ENCODE measurements at places on chromosomes 4 and X.

GRCh38 chrX:53422861-53423306 is at the start of gene RIBC1:
RIBC1 (plus strand) TSS chrX:53422873; CDS start chrX:53426277, 3,404 bp downstream.
- no peak for DNase-seq

DNA sequence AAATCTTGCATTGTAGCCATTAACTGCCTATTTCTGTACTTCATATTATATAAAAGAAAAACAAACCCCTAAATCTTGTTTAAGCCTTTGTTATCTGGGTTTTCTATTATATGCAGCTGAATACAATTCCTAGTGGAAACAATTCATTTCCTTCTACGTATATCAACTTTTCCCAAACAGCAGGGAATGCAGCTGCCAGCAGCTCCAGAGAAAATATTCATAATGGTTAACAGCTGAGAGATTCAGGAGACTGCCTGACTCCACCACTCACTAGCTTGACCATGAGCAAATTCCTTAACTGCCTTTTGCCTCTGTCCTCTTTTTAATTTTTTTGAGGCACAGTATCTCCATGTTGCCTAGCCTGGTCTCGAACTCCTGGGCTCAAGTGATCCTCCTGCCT is 146.2 kb downstream of the SPATA18 start:
- no peak for DNase-seq

DNA sequence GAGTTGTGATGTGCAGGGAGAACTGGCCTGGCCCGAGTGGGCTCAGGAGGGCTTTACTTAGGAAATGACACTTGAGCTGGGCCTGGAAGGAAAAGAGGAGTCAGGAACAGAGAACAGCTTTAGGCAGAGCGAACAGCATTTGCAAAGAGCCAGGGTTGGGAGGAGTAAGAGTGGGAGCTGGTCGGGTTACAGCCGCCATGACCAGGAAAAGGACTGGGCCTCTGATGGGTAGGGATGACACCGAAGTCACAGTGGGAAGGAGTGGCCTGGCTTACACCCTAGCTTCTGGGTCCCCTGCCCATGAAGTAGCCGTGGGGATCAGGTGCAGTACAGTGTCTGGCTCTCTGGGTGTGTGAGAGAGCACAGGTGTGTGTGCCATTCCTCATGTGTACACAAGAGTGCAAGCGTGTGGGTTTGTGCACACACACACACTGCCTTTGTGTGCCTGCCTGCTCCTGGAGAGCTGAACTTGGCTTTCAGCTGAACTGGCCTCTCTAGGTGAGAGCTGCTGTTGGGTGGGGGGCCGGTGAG is 31.6 kb downstream of the TRMT44 start:
- no peak for DNase-seq

GRCh38 chr4:73520821-73521220 is 39.3 kb downstream of the AFM start:
- DNase-seq: no peak

- DNase-seq: no peak
Observed at GRCh38 chr4:56871371-56871866, 36.3 kb upstream of the REST start.

DNA sequence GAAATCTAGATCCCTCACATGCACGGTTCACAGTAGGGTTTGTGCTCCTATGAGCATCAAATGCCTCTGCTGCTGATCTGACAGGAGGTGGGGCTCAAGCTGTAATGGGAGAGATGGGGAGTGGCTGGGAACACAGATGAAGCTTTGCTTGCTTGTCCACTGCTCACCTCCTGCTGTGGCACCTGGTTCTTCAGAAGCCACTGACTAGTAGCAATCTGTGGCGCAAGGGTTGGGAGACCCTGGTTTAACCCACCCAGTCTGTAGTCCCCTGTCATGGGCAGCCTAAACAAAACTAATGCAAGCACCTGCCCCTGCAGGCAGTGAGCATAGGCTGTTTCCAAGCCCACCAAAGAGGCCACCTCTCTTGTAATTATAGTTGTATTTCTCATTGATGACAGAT is 116.6 kb downstream of the SHOX start:
- DNase-seq: no peak

DNA sequence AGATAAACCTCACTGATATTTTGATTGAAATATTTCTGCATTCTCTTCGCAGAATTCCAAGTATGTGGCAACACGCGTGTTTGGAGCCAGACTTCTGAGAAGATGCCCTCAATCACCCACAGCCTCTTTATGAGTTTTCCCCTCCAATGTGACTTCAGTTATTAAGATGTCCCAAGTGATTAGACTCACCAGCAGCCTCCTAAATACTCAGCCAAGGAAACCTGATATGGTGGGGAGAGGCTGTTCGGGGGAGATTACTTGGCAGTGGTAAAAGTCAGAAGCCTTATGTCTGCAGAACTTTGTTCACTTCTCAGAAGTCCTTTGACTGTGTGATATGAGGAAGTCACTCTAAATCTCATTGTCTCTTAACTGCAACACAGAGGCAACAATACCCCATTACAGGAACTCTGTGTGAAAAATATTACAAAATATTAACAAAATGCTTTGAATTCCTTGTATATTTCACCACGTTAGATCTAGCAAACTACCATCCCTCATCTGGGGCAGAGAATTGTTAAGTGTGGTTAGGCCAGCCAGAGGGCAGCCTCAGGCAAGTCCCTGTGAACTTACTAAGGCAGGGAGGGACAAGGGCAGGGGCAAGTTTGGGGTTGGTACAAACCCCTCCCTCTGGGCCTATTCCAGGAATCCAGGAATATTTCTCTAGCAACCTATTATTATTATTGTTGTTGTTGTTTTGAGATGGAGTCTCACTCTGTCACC is 151.4 kb upstream of the USP9X start:
- DNase-seq: no peak

- no peak for DNase-seq
Observed at GRCh38 chrX:131441033-131441432, 102.8 kb upstream of the OR13H1 start.

DNA sequence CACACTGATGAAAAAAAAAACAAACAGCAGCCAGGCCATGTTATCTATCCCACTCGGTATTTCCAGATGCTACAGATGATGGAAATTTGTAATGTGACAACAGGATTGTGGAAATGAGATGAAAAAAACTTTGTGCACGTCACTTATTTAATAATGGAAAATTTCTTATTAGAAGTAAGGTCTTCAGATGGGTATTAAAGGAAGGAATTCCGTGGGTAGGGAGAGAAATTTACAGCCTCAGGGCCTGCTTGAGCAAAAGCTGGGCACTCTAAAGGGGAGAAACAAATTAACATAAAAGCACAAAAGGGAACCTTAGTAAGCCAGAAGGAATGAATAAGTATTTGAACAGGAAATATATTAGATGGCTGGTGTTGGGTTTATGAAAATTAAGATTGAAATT is 4.2 kb upstream of the PKD2 start:
- DNase-seq: no peak

GRCh38 chr4:53455766-53456165 is 78.3 kb downstream of the FIP1L1 start:
- DNase-seq: no peak

DNA sequence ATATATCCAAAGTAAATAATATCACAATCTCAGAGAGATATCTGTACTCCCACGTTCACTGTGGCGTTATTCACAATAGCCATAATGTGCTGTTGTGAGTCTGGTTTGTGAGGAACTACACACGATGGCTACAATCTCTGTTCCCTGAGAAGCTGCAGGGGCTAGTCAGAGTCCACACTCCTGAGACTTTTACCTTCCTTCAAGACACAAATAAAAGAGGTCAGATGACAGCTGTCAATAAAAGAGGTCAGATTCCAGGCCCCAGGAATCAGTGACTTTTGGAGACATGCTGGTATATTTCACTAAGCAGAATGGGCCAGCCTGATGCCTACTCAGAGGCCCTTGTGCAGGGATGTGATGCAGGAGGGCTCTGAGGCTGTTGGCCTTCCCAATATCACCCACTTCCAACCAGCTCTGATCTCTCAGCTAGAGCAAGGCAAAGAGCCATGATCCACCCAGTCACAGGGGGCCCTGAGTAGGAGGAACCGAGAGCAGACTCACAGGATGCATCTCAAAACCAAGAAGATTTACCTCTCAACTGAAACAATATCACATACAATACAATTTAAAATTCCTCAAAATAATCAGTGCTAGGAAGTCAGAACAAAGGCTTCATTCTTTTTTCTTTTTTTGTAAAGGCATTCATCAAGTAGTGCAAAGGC is 13.8 kb downstream of the FRYL start:
- DNase-seq: no peak

DNA sequence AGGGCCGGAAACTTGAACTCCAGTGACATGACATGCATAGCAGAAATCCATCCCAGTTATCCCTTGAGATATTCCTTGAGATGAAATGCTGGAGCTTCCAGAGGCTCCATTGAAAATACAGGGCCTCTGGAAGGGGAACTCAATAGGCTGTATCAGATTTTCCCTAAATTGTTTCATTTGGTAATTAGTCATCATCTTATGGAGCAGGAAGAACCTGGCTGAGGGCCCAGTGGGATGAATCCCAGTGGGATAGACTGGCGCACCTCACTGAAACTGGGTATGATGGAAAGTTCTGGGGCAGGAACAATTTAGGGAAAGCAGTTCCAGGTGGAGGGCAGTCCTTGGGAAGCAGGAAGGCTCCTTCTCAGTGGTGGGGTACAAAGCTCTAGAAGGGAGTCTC is 307.8 kb upstream of the DIPK2B start:
- no peak for DNase-seq

DNA sequence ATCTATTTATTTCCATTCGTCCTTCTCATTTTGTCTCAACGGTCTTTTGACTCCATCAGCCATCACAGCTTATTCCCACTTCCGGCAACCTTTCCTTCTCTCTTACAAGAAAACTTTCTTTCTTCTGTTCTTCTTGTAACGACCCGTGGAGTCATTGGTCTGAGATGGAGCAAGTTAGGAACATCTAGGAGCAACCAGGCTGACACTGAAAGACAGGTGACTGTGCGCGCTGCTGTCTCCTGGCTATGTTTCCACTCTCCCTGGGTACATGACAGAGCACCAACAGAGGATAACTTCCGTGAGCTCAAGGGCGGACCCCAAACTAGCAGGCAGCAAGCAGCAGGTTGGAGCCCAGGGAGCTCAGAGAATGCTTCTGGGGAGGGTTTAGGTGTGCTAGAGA is 2.5 kb downstream of the FGF5 start:
- no peak for DNase-seq

DNA sequence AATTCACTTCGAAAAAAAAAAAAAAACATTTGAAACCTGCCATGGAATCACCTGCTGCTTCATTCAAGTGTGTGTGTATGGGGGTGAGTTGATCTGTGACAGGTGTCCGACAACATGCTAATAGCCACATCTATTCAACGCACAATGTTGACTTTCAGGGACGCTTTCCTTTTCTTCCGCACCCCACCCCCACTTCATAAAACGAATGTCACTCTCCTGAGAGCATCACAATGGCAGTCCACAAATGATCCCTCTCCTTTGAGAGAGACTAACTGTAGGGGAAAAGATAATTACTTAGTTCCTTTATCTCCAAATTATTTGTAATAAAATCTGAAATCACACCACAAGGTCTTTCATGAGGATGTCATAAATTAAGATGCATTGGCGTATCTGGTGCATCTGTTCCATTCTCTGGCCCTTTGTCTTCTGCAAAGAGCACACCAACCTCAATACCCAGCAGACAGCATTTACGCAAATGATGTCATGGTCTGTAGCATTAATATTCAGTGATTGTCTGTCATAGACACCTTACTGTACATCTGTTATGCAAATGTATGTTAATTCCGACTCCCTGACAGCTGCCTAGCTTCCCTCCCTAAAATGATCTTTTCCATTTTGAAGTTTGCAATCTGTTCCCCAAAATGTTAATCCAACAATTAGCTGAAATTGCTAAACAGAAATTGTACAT is 640.0 kb upstream of the BOD1L1 start:
- DNase-seq: no peak

All from stimulated activated CD8-positive, alpha-beta memory T cell treated with anti-CD3 and anti-CD28 coated beads, Interleukin-2, amount 100 ng/mL, for 48 hours (primary cell).